Ureter (tissue), 1 donor: ENCODE measurements at places on chromosomes 16 and 17.
A peak's percentile ranks its signal among the peaks of the same experiment; 100 is the strongest.

GRCh38 chr17:46135126-46135812 is 58.0 kb downstream of the KANSL1 start:
- no peak for DNase-seq

DNA sequence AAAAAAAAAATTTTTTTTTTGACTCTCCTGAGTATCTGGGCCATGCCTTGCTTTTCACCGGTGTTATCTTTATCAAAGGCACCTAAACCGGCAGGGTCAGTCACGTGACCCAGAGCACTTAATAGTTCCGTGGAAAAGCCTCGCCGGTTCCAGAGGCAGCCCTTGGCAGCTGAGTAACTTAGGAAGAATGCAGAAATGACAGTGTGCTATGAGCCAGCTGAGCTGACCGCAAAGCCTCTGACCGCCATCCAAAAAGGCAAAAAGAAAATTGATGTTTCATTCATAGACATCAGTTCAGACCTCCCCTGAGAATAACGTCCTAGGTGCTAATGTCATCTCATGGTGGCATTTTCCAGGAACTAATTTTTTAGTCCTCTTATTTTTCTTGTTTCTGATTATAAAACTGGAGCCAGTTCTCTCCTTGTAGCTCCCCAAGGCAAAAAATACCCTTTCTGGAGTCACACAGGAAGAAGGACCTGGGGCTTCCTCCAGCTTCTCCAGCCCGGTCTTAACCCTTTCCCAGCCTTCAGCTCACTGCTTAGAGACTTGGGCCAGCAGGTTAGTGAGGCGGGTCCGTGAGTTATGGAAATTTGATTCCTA is 122.6 kb downstream of the SOCS1 start:
- peak; percentile 90 for DNase-seq

DNA sequence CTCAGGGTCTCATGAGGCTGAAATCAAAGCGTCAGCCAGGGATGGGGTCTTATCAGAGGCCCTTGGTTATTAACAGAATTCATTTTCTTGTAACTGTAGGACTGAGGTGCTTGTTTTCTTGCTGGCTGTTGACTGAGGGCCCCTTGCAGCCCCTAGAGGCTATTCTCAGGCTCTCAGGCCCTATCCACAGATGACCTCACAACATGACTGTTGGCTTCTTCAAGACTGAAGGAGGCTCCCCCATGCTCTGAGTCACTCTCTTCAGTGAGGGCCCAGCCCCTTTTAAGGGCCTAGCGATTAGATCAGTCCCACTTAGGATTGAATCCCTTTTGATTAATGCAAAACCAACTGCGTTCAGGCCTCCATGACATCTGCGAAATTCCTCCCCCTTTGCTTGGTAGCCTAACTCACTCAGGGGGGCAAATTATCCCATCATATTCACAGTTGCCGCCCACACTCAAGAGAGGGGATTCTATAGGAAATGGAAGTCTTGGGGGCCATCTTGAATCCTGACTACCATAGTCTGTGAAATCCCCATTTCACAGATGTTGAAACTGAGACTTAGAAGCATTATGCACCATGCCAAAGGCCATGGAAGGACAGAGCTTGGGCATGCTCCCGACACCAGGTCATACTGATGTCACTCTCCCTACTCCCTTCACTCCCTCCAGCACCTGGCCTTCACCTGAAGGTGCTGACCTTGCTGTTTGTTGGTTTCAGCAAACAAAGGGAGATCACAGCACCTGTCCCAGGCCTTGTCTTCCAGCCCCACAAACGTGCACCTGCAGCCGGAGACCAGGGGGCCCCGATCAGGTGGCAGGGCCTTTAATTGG is 592.3 kb downstream of the MAF start:
- no peak for DNase-seq

GRCh38 chr16:57134982-57135381 is 42.6 kb downstream of the CPNE2 start:
- no peak for DNase-seq

DNA sequence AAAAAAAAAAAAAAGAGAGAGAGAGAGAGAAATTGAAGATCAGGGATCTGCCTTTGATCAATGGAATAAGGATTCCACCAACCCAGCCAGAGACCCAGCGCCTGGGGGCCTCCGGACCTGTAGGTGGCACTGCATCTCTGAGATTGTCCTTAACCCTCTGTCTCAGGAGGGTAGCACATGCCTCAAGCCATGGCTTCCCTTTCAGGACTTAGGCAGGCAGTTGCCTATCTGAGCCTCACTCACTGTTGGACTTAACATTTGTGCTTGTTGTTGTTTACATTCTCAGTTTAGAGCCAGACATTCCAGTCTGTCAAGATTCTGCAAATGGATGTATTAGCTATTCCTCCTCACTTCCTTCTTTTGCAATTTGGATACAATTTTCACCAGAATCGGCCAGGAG is 5.1 kb upstream of the SCNN1B start:
- no peak for DNase-seq

GRCh38 chr16:4371357-4372000 is at the start of gene VASN:
VASN (plus strand) TSS chr16:4371848; CDS start chr16:4380878, 9,030 bp downstream.
- DNase-seq = peak; percentile 83

DNA sequence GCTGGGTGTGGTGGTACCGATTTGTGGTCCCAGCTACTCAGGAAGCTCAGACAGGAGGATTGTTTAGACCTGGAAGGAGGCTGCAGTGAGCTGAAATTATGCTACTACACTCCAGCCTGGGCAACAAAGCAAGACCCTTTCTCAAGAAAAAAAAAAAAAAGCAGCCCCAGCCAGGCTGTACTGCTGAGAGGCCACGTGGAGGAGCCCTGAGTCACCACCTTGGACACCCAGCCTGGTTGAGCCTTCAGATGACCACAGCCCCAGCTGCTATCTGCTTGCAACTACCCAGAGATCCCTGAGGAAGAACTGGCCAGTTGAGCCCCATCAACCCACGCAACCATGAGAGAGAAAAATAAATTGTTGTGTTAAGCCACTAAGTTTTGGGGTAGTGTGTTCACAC is 23.6 kb upstream of the GPRC5C start:
- DNase-seq = no peak

- no peak for DNase-seq
Measured at GRCh38 chr17:57211543-57211942, 44.8 kb upstream of the MSI2 start.

- no peak for DNase-seq
Measured at GRCh38 chr16:63289834-63290460, 1253.7 kb upstream of the CDH8 start.

- DNase-seq = no peak
Measured at GRCh38 chr16:27529962-27530361, 19.8 kb downstream of the GTF3C1 start.

DNA sequence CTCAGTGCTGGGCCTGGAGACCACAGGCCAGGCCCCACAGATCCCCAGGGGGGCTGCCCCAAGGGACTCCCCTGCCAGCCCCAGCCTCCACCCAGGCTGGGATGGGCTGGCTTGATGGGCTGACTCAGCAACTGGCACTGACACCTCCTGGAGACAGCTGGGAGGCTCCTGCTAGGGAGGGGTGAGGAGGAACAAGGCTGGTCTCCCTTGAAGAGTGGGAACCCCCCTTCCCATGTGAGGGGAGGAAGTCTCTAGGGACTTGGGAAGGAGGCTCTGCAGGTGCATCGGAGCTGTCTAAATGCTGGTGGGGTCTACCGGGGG is 10.4 kb downstream of the NHERF1 start:
- DNase-seq = no peak

DNA sequence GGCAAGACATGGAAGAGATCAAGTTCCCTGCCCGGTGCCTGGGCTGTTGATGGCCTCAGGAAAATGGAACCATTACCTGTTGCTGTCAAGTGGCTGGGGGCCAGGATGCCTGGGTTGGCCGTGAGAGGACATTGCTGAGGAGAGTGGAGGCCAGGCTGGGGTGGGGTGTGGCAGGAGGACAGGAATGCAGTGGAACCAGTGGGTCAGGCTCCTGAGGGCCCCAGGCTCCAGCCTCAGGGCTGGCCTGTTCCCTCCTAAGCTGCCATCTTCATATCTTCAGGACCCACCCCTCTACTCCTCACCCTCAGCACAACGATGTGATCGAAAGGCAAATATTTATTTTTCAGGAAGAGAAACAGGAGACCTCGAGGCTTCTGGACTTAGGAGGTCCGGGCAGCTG is 8.5 kb upstream of the YPEL3 start:
- DNase-seq = peak; percentile 72

GRCh38 chr17:72034000-72034399 is 86.8 kb upstream of the SOX9 start:
- DNase-seq = no peak

DNA sequence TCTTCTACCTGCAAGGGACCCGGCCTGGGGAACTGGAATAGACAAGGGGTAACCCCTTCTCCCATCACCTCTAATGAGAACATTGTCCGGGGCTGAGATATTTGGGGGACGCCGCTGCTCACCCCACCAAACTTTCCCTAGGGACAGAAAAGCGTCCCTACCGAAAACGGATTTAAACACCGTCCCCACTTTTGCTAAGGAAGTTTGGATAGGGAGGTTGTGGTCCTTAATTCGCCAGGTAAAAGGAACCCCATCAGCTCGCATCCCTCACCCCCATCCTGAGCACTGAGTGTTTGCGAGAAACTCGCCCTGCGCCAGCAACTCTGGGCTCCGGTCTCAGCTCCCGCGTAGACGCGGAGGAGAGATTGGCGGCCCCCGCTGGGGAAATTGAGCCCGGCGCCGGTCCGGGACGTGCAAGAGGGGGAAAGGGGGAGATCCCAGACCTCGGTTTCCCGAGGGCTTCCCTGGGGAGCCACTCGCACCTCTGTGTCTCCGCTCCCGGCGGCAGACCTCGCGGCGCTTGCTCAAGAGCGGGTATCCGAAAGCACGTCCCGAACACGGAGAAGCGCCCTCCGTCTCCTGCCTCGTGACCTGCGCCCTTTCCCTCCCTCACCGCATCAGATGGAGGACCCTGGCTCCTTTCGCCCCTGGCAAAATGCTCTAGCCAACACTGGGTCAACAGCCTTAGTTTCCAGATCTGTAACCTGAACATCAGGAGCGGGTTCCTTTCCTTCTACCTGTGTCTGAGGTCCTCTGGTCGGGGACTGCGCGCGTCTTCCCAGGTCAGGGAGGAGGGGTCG is 3.1 kb upstream of the SOX9 start:
- DNase-seq = no peak

GRCh38 chr17:59046192-59046591 is 60.5 kb downstream of the TRIM37 start:
- no peak for DNase-seq

- no peak for DNase-seq
Measured at GRCh38 chr17:72079700-72080099, 41.1 kb upstream of the SOX9 start.

DNA sequence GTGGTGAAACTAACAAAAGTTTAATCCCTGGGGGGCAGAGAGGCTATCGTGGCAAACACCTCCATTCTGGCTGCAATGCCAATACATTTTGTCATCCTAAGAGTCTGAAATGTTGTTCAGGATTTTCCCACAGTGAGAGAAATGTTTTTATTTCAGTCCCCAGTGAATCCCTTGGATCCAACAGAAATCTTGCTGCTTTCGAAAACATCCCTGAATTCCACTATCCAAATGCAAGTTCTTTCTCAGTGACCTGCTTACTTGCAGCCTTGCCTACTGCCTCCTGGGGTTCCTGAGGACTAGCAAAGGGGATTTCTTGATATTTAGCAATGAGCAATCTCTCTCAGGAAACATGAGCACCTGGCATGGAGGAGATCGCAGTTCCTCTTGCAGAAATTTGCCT is 202.1 kb upstream of the IRX3 start:
- no peak for DNase-seq

DNA sequence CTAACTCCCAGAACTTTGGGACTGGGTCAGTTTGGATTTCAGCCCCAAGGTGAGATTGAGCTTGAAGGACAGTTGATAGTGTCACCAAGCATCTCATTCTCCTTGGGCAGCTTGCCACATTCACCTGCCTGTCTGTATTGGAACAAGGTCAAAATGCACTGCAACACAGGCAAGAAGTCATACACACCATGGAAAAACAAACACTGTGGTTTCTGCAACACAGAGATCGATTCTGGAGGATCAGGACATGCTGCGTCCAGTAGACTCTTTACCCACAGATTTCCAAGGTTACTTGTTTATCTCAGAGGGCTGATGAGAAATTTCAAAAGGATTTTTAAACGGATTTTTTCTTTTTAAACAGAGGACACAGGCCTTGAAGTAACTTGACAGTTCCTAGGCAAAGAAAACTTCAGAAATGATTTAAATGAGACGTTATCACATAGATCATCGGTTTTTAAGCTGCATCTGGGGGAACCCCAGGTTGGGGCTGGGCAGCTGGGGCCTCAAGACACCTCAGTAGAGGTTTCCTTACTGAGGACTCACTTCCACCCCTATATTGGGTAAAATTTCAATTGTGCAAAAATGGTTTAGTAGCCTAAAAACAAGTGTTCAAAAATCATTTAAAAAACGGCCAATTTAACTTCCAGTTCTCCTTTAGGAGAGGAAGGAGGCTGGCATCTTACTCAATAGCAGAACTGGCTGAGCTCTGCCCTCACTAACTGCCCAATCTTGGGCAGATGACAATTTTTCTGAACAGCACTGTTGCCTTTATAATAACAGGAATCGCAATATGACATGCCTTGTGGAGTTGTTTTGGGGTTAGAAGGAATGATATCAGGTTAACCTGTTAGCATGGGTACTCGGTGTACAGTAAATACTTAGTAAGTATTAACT is 299.3 kb downstream of the XYLT1 start:
- no peak for DNase-seq

DNA sequence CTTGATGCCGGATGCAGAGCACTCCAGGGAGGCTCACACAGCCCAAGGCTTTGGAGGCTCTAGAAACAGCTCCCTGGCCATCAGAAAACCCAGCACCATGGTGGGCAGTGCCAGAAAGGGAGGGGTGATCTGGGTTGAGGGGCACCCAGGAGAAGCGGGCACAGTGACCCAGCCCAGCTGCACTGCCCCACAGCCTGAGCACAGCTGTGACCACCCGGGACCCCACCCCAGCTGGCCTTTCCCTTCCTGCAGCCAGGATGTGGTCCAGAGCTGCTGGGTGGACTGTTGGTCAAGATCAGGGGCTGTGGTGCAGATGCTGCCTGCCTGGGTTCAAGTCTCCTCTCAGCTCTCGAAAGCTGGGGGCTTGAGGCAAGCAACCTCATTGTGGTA is 223.1 kb downstream of the ZNF423 start:
- DNase-seq = no peak

GRCh38 chr16:48860341-48860740 is 250.4 kb upstream of the N4BP1 start:
- DNase-seq = no peak

DNA sequence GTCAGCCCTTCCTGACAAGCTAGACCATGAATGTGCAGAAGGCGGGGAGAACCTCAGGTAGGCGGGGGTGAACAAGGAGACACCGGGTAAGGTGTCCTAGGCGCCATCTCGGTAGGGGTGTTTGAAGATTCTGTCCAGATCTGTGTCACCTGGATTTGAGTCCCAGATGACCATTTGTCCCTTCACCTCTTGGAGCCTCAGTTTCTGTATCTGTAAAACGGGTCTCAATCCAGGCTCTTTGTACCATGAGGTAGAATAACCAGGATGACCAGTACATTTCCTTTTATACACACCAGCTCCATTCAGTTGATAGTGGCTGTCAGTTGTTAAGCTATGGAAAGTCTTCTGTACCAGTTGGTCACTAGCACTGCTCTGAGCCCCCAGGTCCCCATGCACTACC is 86.7 kb downstream of the ABCC6 start:
- no peak for DNase-seq
